Stimulated activated CD4-positive, alpha-beta T cell treated with anti-CD3 and anti-CD28 coated beads, TNF-alpha, amount 100 ng/mL, for 4 hours (primary cell): ENCODE measurements at places on chromosomes 1 and 21.

GRCh38 chr1:23562137-23562876 is 3.0 kb upstream of the ID3 start:
- no peak for DNase-seq

DNA sequence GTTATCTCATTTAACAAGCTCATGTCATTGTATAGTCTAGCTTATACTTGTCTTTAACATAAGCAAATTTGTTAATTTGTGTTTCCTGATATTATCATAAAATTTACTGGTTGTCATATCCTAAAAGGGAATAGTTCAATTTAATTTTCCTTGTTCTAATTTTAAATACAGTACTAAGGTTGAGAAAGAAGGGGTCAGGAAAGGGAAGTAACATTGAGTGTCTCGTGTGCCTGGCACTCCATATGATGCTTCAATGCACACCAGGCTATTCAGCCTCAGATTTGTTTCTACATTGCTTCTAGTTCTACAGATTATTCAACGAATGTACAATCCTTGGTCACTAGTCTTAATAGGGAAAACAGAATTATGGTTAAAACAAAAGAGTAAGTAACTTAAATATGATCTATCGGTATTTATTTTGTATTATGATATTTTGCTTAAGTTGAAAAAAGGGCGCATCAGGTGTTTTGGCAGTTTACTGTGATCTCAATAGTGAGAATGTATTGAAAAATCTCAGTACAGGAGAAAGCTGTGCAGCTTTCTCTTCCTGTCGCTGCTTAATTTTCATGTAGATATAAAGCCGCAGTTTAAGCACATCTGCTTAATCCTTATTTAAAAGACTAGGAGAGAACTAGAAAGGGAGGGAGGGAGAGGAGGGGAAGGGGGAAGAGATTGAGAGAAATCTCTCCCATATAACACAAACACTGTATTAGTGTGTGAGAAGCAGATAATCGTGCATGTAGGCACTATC is 13.0 kb downstream of the PTPRC start:
- DNase-seq: no peak

- DNase-seq: no peak
These were observed 4.1 kb downstream of the SFT2D2 start for GRCh38 chr1:168229893-168230292.

DNA sequence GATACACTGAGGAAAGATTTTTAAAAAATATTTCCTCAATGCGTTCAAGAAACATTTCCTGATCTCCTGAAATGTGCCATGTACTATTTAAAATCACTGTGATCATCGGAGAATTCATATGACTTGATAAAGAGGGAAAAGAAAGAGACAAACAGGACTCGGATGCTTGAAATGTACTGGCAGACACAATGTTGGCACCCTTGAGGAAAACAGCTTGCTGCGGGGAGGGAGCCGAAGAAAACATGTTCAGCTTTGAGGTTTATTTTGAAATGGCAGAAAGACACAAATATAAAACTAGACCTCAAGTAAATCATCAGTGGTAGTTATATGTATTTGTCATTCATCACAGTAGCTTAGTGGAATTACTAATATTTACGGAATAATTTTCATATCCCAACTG is 100.9 kb upstream of the BRINP3 start:
- no peak for DNase-seq

GRCh38 chr1:172991674-172992400 is 58.9 kb downstream of the TNFSF18 start:
- no peak for DNase-seq

GRCh38 chr1:27136998-27137542 is 17.9 kb downstream of the SLC9A1 start:
- peak; percentile 50 for DNase-seq

GRCh38 chr1:39927538-39927937 is 25.8 kb upstream of the MYCL start:
- no peak for DNase-seq

GRCh38 chr1:218823291-218823900 is 350.3 kb upstream of the LYPLAL1 start:
- no peak for DNase-seq

DNA sequence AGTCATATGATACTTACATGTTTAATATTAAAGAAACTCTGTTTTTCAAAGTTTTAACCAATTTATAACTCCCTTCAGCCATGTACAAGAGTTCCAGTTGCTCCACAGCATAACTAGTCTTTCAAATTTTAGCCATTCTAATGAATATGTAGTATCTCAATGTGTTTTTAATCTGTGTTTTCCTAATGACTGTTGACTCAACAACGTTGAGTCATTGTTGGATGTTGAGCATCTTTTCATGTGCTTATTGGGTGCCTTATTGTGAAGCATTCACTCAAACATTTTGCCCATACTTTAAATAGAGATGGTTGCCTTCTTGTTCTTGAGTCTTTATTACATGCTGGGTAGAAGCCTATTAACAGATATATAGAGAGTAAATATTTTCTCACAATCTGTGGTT is 240.2 kb upstream of the LYPLAL1 start:
- DNase-seq: no peak

DNA sequence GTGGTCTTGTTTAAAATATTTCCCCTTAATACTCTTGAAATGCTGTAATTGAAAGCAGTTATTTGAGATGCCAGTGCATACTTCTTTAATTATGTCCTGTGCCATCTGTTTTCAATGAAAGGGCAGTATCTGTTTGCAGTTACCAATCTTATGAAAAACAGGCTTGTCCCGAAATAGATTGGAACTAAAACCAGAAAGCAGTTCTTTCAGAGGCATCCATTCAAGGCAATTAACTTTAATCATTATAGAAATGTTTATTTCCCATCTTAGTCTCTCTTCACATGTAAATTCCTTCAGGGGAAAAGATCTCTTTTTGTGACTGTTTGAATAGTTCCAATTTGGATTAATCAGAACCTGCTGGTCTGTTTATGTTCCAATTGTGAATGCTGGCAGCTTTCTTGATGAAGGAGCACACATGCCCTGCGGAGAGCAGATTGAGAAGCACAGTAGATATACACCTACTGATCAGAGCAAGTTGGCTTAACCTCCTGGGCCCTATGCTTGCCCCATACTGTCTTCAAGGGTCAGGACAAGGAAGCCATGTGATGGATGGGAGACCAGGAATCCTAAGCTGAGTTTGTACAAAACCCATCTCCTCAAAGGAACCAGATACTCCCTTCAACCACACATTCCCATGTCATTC is 41.6 kb upstream of the MROH9 start:
- no peak for DNase-seq

DNA sequence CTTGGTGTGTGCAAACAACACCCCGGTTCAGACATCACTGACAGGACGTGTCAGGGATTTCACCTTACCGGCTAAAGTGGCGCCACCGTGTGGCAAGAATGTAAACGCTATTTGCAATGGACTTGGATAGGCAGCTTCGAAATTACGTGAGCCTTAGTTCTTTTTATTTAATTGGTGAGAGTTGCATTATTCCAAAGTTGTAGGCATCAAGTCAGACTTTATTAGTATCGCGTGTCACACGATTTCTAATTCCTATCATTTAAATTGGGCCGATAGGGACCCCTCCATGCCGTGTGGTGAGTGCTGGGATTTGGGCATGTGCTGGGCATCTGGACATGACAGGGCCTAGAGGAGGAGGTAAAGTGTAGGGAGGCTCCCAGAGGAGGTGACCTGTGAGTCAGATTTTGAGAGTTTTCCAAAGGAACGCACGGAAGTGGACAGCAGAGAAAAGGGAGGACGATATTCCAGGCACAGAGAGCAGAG is 14.5 kb upstream of the CPT2 start:
- DNase-seq: peak; percentile 61

GRCh38 chr1:52792036-52792435 is 50.5 kb upstream of the ZYG11A start:
- no peak for DNase-seq

- DNase-seq: no peak
These were observed 45.1 kb downstream of the FBXO42 start for GRCh38 chr1:16307222-16307621.

GRCh38 chr1:147283011-147283410 is 40.5 kb downstream of the CHD1L start:
- DNase-seq: no peak

- no peak for DNase-seq
These were observed 1.5 kb upstream of the GJB3 start for GRCh38 chr1:34779526-34779925.

DNA sequence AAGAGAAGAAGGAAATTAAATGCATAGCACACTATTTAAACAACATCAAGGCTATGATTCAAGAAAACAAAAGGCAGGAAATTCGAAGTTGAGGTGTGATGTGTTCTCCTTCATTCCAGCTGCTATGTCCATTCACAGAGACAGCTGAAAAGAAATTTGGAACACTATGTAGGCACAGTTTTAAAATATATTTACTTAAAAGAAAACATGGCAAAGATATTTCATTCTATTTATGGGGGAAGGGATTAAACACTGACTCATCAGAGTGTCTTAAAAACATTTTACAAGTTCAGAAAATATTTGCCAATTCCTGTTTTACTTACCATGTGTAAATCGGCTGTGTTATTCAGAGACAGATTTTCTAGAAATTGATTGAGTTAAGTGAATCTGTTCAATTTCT is 39.4 kb upstream of the NGF start:
- no peak for DNase-seq

GRCh38 chr21:14491269-14491681 is 54.8 kb downstream of the SAMSN1 start:
- DNase-seq: no peak

GRCh38 chr1:183842795-183843144 is 37.9 kb downstream of the RGL1 start:
- DNase-seq: no peak

DNA sequence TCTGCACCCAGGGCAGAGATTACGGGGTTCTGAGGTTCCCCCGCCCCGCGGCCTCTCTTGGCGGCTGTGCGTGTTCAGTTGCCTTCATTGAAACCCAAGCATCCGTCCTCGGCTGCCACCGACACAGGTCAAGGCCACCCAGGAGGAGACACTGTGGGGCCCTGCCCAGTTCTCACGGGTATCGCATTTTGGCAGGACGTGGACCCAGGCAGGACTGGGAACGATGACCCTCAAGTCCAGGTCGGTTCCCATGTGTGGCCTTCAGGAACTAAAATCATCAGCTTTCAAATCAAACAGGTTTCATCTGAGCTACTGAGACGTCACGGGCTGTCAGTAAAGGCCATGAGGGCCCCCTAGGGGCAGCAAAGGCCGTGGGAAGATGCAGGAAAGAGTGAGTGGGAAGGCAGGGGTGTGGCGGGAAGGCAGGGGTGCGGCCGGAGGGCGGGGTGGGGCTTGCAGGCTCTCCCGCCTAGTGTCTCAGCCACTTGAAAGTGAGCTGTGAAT is 7.0 kb upstream of the C1orf174 start:
- no peak for DNase-seq

DNA sequence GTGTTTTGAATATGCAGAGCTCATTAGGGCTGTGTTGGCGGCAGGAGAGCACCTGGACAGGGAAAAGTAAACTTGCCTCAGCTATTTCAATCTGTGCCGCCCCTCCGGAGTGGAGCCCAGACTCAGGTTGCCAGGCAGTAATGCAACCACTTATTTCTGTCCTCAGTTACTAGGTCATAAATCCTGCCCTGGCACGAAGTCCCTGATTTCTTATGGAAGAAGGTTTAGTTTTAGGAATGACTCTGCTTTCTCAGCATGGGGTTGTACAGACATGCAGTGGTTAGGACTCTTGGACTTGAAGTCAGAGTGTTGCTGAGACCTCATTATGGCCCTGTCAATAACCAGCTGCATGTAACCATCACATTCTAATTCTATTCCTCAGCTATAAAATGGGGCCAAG is 98.3 kb upstream of the FGGY start:
- no peak for DNase-seq

GRCh38 chr1:20491866-20492265 is 5.9 kb upstream of the CAMK2N1 start:
- no peak for DNase-seq

DNA sequence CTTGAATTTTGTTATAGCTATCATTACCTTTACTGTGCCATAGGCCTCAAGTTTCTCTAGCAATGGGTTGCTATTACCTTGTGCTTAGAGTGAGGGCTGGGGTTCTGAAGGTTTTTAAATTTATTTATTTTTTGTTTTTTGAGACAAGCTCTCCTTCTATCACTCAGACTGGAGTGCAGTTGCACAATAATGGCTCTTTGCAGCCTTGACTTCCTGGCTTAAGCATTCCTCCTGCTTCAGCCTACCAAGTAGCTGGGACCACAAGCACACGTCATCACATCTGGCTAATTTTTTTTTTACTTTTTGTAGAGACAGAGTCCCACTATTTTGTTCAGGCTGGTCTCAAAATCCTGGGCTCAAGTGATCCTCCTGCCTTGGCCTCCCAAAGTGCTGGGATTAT is 41.5 kb downstream of the SNX27 start:
- DNase-seq: no peak

GRCh38 chr21:37253991-37254390 is 13.1 kb downstream of the VPS26C start:
- no peak for DNase-seq

DNA sequence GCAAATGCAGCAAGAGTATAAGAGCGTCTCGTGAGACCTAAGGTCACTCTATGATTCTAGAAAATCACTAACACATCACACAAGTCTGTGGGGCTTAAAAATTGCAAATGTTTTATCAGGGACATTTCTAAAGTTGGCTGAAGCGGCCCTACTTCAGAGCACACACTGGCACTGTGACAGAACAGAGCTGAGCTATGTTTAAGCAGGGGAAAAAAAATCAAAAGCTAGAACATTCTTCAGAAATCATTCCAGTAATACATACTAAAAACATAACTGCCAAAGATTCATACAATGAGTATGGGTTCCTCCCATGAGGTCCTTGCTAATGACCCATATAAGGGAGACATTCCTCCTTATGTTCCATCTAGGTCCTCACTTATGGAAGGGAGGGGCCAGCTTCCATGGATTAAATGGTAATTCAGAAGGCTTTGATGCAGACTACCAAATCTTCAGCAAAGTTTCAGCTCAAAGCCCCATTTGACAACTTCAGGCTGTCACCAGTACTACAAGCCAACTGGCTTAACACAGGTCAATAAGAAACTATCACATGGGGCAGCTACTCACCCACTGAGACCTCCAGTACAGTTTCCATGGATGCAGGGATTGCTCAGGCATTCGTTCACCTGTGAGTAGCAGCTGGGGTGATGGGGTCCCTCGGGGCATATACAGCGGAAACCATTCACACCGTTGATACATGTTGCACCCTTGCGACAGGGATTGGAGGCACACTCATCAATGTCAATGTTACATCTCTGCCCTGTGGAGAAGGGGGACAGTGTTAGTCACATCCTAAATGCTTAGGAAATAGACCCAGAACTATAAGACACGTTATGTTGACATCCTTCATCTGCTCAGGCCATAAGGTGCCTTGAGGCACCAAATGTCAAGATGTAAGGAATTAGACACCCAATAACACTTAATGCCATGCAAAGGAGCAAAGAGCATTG is 58.4 kb upstream of the ADAM30 start:
- no peak for DNase-seq

- no peak for DNase-seq
These were observed 194.6 kb upstream of the SAMSN1 start for GRCh38 chr21:14740692-14741091.

GRCh38 chr1:203274603-203275381 is 30.5 kb upstream of the BTG2 start:
- no peak for DNase-seq

- no peak for DNase-seq
These were observed at the start of gene MYOM3 for GRCh38 chr1:24111996-24112779. Gene MYOM3 (minus strand): TSS chr1:24112135. CDS start chr1:24108636, 3,499 bp downstream.

GRCh38 chr1:161910604-161911003 is 113.1 kb downstream of the OLFML2B start:
- no peak for DNase-seq
